A549 (cell line): ENCODE measurements at places on chromosomes 16 and 17.

DNA sequence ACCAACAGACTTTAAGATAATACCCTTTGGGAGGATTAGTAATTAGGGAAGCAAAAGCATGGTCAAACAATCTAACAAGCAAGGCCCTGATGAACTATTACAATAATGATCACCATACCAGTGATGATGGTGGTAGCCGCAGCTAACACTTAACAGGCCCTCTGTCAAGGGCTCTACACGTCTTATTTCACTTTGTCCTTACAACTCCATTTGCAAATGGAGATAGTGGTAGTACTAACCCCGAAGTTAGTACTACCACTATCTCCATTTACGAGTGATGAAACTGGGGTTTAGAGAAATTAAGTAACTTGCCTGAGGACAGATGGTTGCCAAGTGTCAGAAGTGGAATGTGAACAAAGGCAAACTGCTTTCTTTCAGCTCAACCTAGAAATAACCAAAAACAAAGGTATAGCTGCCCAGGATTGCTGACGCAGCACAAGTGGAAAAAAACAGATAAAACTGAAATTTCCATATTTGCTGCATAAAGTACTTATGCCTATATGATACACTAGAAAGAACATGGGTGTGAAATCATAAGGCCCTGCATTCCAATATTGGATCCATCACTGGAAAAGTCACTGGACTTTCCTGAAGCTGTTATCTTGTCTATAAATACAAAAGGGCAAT lies 24.6 kb downstream of the CEP112 start:
- no peak for DNase-seq

- no peak for DNase-seq
Observed at GRCh38 chr17:40564883-40565768, at the start of gene CCR7. TSS of gene CCR7 (minus strand) at chr17:40565472. CDS start at chr17:40565409, 63 bp downstream.

DNA sequence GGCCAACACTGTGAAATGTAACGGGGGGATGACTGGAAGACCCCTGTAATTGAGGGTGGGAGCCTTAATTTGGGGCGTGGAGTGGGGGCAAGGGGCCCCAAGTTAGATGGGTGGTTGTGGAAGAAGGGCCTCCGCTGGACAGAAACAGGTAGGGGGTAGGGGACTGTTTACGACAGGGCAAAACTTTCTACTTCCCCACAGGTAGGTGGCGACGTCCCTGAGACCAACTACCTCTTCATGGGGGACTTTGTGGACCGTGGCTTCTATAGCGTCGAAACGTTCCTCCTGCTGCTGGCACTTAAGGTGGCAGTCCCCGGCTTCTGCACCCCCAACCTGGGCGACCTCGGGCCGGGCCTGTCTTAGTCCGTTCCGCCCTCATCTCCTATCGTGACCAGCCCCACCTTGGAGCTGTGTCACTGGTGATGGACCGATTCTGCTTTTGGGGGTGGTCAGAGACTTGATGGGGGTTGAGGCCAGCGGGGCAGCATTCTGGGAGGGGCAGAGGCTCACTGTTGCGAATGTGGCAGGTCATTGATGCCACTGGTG lies 6.8 kb downstream of the PPP4C start:
- DNase-seq = no peak

- DNase-seq = no peak
Observed at GRCh38 chr16:9778849-9779248, 403.4 kb downstream of the GRIN2A start.
